Activated T-cell treated with anti-CD3 and anti-CD28 coated beads, Interleukin-2, amount 50 U/mL, for 1 hour (primary cell): ENCODE measurements at places on chromosomes 5 and 9.

- no peak for DNase-seq
Observed at GRCh38 chr5:124260921-124261515, 485.4 kb downstream of the ZNF608 start.

DNA sequence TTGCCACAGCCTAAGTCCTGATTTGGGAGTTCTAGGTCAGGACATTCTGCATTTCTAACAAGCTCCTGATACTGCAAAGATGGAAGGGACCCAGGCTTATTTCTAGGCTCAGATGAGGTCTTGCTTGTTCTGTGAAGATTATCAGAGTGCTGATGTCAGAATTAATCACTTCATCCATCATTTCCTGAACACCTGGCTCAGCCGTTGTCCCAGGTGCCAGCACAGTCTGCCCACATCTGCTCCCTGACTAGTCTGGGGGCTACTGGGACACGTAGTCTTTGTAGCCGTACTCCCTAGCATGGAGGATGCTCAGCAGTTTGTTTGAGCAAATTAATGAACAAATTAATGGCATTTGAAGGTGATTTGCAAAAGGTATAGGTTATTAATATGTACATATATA is 17.9 kb upstream of the SPINK4 start:
- DNase-seq, result no peak

DNA sequence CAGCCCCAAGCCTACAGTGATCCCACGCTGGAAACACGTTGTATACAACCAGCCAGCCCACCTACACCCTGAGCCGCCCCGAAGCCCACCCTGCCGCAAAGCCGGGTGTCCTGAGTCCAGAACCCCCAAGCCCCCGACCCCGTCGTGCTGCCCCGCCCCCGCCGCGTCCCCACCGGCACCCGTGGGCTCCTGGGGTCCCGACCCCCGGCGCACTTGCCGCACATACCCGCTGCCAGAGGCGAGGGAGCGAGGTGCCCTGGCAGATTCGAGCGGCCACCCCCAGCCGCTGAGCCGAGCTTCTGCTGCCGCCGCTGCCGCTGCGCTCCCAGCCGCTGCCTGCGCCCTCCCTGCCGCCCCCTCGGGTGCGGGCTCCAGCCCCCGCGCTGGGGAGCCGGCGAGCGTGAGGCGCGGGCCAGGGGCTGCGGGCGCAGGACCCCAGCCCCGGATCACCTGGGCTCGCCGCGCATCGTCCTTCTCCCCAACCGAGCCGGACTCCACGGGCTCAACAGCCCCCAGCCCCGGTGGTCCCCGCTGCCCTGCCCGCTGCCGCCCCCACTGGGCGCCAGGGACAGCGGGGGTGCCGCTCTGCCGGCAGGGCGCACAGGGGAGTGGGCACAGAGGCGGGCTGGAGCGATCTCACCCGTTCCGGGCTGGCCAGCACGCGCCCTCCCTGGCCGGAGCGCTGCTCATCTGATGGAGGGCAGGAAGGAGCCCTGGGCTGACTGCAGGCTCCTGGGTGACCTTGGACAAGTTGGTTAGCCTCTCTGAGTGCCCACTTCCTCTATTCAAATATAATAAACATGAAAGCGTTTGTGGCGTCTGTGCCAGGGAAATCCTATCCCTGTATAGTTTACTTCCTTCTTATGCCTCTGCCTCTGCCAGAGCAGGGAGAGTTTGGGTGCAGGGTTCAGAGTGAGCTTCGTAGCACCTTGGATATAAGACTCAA is at the start of gene HTR4:
Gene HTR4 (minus strand): TSS at position 692 of the 946 bp plus-strand sequence. CDS start 17,513 bp downstream, outside the sequence.
- DNase-seq, result no peak

DNA sequence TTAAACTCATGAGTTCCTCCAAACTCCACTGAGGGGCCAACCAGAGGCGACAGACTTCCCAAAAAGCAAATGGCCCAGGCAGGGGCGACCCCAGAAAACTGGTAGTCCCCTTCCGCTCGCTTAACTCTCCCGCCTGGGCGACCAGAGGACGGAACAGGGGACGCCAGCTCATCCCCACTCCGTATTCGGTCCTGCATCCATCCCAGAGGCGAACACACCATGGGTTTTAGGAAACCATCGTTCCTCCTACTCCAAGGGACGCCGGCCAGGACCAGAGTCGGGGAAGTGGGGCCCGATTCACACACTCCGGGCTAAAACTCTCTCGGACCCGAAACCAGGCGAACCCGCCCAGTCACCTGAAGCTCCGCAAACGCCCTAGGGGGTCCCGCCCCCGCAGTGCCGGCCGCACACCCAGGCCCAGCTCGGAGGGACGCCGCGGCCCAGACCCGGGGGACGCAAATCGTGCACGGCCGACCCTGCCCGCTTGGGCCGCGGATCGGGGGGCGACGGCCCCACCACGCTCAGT is 478 bp downstream of the TEX10 start:
- no peak for DNase-seq

DNA sequence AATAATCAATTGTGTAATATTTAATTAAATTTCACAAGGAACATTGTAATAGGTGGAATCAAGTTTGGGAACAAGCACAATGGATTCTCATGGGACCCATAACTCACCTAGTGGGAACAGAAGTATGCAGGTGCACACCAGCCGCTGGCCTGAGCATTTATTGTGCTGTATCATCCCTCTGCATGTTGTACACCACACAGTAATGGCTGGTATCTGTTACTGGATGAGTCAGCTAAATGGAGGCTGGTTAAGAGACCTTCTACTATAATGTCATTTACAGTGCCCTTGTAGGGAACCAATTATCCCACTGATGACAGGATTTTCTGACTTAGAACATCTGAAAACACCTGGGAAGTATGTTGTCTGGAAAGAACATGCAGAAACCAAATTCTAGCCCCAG is 3.2 kb upstream of the MAP3K1 start:
- DNase-seq, result no peak

- DNase-seq, result no peak
Observed at GRCh38 chr9:129809346-129809745, 6.4 kb downstream of the TOR1B start.

GRCh38 chr5:137565450-137565849 is 66.3 kb upstream of the SPOCK1 start:
- no peak for DNase-seq

DNA sequence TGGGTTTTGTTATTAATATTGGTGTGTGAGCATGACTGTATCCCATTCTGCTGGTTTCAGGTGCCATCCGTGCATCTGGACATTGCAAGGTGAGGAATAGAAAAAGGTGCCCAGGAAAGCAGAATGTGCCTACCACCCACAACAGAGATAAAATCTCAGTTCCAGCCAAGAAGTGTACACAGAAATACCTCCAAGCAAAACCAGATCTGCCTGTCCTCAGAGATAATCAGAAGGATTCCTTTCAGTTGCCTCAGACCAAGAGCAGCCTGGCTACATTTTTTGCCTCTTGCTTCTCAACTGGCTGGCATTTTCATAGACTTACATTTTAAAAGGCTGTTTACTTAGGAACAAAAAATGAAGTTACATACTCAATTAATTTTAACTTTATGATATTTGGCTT is 12.1 kb upstream of the ABLIM3 start:
- no peak for DNase-seq

- DNase-seq, result no peak
Observed at GRCh38 chr5:35838370-35839042, 18.2 kb upstream of the IL7R start.

DNA sequence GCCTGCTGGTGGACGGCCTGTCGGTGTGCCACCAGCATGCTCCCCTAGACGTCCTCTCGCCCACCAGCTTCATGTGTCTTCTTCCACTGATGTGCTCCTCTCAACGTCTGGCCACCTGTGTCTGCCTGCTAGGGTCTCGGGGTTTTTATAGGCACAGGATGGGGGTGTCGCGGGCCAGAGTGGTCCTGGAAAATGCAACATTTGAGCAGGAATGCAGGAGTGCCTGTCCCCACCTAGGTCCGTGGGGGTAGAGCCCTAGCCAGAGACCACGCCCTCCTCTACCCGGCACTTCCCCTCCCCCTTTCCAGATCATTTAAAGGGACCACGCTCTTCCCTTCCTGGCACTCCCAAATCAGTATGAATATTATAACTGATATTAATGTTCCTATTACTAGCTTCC is 48.0 kb upstream of the OSMR start:
- no peak for DNase-seq

DNA sequence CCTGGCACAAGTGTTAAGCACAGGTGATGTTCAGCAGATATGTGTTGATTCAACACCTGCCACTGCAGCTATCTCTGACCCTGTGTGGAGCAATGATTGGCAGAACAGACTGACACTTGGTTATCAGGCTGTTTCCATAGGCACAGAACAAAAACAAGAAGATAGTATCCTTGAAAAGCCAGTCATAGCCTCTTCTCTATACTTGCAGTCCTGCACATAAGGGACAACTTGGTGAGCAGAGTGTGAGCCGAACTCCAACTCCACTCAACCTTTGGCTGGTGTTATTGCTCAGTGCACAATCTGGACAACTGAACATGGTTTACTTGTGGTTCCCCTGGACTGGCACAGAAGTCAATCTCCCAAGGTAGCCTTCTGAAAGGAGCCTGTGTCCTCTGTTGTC is 99.2 kb downstream of the ADAMTS12 start:
- no peak for DNase-seq

DNA sequence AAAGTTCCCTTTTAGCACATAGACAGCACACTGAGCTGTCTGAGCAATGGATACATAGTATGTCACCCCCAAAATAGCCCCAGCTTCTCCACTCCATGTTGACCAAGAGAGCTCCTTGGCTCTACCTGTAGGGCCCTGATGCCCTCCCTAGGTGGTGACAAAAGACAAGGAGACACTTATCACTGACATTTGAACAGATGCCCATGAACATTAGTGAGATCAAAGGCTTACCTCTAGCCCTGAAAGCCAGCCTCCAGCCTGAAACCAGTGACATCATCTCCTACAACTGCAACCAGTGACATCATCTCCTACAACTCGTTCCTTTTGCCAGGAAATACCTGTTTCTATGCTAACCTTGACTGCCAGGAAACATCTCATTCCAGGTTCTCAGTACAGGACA is 122.7 kb downstream of the FSTL4 start:
- DNase-seq, result no peak

DNA sequence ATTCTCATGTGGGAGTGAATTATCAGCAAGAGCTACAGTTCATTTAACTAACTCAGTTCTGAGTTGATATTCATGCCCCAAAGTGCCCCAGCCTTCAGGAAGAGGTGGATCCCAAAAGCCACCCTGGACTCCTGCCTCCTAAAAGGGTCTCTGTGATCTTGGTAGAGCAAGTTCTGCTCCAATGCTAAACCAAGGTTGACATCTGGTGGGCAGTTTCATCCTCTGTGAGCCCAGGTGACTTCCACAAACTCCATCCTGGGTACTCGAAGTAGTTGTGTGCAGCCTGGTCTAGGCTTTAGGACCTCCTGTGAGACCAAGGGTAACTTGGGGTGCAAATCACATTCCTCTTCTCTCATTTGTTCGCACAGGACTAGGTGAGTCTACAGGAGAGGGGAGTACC is 816.8 kb downstream of the MTRR start:
- DNase-seq, result no peak

- DNase-seq, result no peak
Observed at GRCh38 chr9:16329671-16330113, 540.8 kb downstream of the BNC2 start.

DNA sequence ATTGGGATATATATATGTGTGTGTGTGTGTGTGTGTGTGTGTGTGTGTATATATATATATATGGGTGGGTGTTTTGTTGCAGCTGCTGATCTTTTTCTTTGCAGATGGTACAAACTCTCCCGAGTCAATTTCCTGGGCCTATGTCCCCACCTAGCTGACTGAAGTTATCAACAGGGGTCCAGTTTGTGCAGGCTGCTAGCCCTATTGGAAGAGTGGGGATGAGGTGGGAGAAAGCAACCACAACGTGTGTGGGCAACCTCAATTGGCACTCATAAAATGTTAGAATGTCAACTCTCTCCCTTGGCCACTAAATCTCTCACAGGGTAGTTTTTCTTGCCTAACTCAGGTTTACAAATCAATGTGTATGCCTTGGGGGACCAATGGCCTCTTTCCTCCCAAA is 5.6 kb downstream of the NR4A3 start:
- DNase-seq, result no peak

GRCh38 chr5:131373265-131373664 is 109.4 kb downstream of the CDC42SE2 start:
- DNase-seq, result no peak

GRCh38 chr5:76944638-76945037 is 8.2 kb upstream of the CRHBP start:
- DNase-seq, result no peak

GRCh38 chr5:64792469-64792868 is 23.7 kb downstream of the CWC27 start:
- no peak for DNase-seq

DNA sequence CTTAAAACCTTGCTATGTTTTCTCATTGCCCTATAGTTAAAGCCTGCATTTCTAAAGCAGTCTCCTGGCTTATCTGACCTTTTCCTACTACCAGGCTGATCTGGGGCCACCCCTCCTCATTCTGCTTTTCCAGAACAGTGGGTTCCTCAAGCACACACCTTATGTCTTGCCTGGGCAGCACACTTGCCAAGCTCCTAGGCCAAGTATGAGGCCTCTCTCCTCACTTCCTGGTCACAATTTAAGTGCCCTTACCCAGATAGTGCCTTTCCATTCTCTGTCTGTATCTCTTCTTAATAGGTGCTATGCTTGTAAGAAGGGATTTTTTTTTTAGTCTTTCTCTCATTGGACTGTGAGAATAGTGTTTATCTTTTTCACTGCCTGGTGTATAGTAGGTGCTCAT is 39.7 kb downstream of the HMGCS1 start:
- DNase-seq, result no peak

GRCh38 chr5:10989577-10990263 is 228.7 kb upstream of the DAP start:
- DNase-seq, result no peak

- DNase-seq, result no peak
Observed at GRCh38 chr5:9536717-9537116, 9.2 kb downstream of the SEMA5A start.

DNA sequence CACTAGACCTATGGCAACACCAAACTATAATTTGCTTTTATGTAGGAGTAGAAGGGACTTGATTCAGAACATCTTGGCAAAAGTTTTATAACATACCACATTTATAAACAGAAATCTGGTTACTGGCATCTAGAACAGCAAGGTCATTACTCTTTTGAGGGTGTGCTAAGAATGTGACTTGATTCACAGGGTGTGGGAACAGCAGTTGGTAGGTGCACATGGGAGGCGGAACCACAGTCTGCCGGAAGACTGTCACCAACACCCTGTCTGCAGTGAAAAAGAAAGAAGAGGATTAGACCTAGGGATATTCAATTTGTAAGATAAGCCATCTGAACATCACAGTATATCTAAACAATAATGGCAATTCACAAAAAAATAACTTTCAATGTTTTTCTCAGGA is 23.0 kb downstream of the ELP1 start:
- DNase-seq, result no peak
